NCI-H1436 (cell line): ENCODE measurements at places on chromosomes 6 and 20.

DNA sequence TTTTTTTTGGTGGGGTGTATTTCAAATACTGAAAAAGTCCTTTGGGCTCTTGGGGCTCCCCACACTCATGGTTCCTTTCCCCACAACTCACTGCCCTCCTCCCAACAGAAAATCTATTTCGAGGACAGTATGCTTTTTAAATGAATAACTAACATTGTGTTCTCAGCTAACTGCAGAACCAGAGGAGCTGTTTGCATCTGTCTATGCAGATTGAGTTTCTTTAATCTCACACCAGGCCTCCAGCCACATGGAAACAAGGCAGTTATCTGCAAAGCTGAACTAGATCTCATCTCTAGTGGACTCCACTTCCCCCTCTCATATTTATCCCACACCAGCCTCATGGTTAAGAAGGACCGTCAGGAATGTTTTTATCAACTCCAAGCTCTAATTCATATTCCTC is 955.1 kb downstream of the KIF16B start:
- no peak for DNase-seq

- DNase-seq: no peak
These were observed 16.3 kb downstream of the MOCS1 start for GRCh38 chr6:39917981-39918380.

DNA sequence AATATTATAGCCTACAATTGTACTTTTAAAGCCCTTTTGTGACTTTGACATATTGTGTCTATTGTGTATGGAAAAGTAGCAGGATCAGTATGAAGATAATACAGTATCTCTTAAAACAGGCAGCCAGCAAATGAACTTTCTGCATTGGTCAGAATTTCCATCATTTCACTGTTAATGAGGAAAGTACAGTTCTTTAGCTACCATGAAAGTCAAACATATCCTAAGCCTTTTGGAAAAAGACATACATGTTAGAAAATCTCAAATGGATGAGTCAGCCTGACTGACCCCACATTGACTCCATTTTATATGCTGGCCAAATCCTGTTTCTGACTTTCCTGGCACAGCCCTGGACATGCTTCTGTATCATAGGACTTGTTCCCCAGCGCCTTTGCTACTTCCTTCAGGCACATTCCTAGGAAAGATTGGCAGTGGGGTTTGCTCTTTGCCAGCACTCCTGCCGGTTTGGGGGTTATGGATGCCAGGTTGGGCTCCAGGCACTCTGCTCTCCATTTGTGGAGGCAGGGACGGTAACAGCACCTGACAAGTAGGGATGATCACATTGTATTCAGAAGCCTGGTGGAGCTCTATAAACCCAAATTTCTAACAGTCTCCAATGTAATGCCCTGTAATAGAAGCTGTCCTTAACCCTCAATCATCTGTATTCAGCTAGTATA is 43.7 kb downstream of the TOP1 start:
- DNase-seq: no peak

GRCh38 chr6:44235891-44236516 is 10.9 kb upstream of the HSP90AB1 start:
- DNase-seq: no peak

- DNase-seq: no peak
These were observed 4.8 kb downstream of the BMP7 start for GRCh38 chr20:57261457-57262251.

DNA sequence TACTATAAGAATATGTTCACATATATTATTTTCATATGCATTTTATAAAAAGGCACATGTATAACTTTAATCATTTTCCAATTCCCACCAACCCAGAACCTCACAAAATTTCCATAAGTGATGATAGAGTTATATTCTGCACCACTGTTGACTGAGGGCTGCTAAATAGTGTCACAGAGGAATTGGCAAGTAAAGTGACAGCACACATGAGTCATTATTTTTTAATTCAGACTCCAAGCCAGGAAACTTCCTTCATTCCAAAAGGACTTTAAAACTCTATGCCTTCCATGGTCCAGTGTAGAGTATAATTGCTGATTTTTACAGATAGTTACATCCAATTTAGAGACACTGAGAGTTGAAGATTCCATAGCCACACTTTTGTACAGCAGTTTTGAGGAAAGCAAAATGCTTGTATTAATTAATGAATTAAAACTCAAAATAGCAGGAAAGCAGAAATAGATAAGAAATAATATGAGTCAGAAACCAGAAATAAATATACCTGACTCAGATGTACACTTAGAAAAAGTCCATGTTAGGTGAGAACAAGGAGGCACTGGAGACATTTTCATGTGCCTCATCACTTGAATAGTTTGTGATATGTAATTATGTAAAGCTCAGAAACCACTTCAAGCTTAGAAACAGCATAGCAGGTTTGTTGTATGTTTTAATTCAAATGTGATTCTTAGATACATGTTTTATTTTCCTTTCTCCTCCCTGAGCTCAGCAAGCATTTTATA is 425.2 kb upstream of the OPRM1 start:
- DNase-seq: no peak

DNA sequence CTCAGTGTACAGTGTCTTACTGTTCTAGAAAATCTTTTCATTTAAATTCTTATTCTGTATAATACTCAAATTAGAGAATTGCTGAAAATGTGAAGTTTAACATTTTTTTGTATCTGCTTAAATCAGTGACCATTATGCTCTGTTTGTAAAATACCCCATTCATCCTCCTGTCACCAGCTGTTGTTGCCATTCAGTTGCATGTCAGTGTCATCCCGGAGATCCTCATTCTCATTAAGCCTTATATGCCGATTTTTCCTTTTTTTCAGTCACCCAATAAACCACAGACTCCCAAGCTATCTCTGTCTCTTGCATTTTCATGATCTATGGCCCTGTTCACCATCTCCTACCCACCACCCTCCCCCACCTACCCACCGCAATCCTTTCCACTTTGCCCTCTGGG is 20.4 kb downstream of the GTF2H5 start:
- no peak for DNase-seq

- no peak for DNase-seq
These were observed 22.1 kb downstream of the PREX1 start for GRCh38 chr20:48805716-48806115.

- DNase-seq: peak; percentile 31
These were observed 40.6 kb downstream of the SH3BGRL2 start for GRCh38 chr6:79671600-79672266.

GRCh38 chr6:21887231-21888185 is 294.0 kb downstream of the SOX4 start:
- DNase-seq: no peak

- DNase-seq: no peak
These were observed 53.7 kb upstream of the SLCO4A1 start for GRCh38 chr20:62588458-62589149.

- DNase-seq: no peak
These were observed 31.5 kb downstream of the RRBP1 start for GRCh38 chr20:17650301-17651128.

DNA sequence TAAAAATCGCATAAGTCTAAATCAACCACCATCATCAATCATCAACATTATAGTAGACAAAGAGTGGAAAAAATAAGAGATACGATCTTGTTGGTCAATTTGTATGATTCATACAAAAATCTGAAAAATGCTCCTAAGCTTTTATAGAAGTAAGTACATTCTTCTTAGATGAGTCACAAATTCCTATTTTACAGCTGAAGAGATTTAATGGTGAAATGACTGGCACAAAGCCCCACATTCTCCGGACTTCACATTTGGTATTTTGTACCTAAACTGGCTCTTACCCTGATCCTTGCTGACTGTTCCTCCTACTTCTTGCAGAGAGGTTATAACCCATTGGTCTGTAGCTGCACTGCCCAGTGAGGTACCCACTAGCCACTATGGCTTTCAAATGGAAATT is 29.9 kb upstream of the PREP start:
- DNase-seq: no peak

DNA sequence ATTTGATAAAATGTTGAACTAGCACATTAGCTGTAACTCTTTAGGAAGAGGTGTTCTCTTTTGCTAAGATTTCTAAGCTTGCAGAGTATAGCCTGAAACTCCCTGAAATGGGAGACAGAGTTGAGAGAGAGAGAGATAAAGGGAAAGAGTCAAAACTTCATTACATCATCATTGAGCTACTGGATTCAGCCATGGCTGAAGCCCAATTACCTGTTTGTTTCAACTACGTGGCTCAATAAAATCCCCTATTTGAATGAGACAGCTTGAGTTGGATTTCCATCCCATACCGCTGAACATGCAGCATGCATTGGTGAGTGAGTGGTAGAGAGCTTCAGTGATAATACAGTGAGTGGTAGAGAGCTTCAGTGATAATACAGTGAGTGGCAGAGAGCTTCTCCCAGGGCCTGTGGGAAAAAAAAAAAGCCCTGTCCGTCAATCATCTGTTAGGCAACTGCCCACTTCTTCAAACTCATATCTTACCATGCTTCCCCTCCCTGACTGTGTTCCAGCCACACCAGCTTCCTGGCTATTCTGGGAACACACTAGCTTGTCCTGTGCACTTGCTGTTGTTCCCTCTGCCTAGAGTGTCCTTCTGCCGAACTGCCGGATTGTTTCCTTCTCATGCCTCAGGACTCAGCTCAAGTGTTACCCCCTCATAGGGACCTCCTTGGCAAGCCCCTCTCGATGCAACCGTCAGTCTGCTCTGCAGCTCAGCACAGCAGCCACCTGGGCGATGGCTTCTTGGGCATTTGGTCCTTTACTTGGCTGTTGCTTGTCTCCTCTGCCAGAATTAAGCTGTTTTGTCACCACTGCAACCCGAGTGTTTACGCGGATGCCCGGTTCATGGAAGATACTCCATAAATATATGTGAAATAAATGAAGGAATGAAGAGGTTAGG is 91.3 kb upstream of the EYA2 start:
- no peak for DNase-seq

GRCh38 chr6:162726947-162727321 is 632 bp downstream of the PRKN start:
- no peak for DNase-seq

GRCh38 chr6:3711776-3712175 is 39.7 kb downstream of the PXDC1 start:
- DNase-seq: no peak

GRCh38 chr6:99991955-99992354 is 2.1 kb downstream of the MCHR2 start:
- no peak for DNase-seq

DNA sequence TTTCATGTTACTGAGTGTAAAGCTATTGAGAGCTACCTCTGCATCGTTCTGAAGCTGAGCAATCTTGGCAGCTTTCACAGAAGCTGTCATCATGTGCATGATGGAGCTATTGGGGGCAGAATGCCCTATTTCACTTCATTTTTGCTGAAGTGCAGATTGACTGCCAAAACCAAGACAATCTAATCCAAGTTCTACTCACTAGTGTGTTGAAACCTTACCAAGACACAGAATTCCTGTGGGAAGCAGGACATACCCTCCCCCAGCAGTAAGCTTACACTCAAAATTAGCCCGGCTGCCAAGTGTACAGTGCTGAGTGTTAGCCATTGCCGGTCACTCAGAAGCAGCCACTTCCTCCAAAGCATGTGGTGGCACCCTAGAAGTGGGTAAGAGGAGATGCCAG is 177.3 kb upstream of the TENT5A start:
- no peak for DNase-seq
